ENCODE measurements at places on chromosomes 7 and 10. TPM values are rescaled to one million over a fixed set of nuclear protein-coding genes. Genes with fewer than 3 reads are reported as not detected.

Gene ELFN1
- total RNA-seq = 2.6 TPM

Gene CUZD1
- 1.1 TPM for total RNA-seq

Gene ACTL6B
- total RNA-seq = 0.05 TPM

Gene SFXN3
- 7.7 TPM for total RNA-seq

Gene LRGUK
- total RNA-seq = 0.42 TPM

Gene MPP7
- total RNA-seq = 2.8 TPM

Gene KCNH2
- 2.3 TPM for total RNA-seq

Gene SPDYE2B
- not detected for total RNA-seq

Gene PALD1
- 7.3 TPM for total RNA-seq

Gene MINDY4
- total RNA-seq = 1.5 TPM

Gene UNCX
- 0.05 TPM for total RNA-seq

Gene PILRA
- total RNA-seq = 4.6 TPM

Gene SERPINE1
- 2.1 TPM for total RNA-seq

Gene RNF133
- 0.19 TPM for total RNA-seq

Gene GALNT17
- total RNA-seq = 1.8 TPM

Gene DGKI
- total RNA-seq = 0.33 TPM

Gene AGFG2
- 7.4 TPM for total RNA-seq

Gene RAPGEF5
- total RNA-seq = 30.5 TPM

Gene VWC2
- 0.05 TPM for total RNA-seq

Gene LDB3
- total RNA-seq = 0.38 TPM

Gene GNAI1
- total RNA-seq = 10.2 TPM

Gene ATRNL1
- 3.4 TPM for total RNA-seq

Gene LIPN
- 0.09 TPM for total RNA-seq

Gene PLXNA4
- total RNA-seq = 0.66 TPM

Gene KLF14
- 0.05 TPM for total RNA-seq

Gene HDAC9
- total RNA-seq = 12.2 TPM

Gene DYNC1I1
- total RNA-seq = 2.5 TPM

Gene UFSP1
- total RNA-seq = 2.7 TPM

Gene FAM25A
- total RNA-seq = 0.47 TPM

Gene STAG3
- total RNA-seq = 59.1 TPM

Gene GIMAP2
- 70.4 TPM for total RNA-seq

Gene OR13A1
- 0.28 TPM for total RNA-seq

Gene CRHR2
- total RNA-seq = under 0.01 TPM

Gene LIPM
- not detected for total RNA-seq

Gene KIAA1217
- 9.7 TPM for total RNA-seq

Gene ANXA11
- total RNA-seq = 107 TPM

Gene PNLIPRP1
- total RNA-seq = not detected

Gene PVRIG
- 52.3 TPM for total RNA-seq

Gene COL17A1
- 75.3 TPM for total RNA-seq

Gene SPAG6
- total RNA-seq = 0.24 TPM

Gene RTKN2
- 5.0 TPM for total RNA-seq

Gene LRRC17
- total RNA-seq = 27.8 TPM

Gene CYCS
- total RNA-seq = 114 TPM

All from thymus (tissue), 14 donors.